A172 (cell line): ENCODE measurements at places on chromosomes 2 and 18. TPM values are rescaled to one million over a fixed set of nuclear protein-coding genes. Genes with fewer than 3 reads are reported as not detected.

The PID1 gene
- 6.9 and 8.1 TPM in 2 replicates for total RNA-seq

The PCGF1 gene
- total RNA-seq, result 33.9 and 67.3 TPM in 2 replicates

GRCh38 chr2:130378898-130379214 is 23.0 kb downstream of the PTPN18 start:
- DNase-seq, result no peak

DNA sequence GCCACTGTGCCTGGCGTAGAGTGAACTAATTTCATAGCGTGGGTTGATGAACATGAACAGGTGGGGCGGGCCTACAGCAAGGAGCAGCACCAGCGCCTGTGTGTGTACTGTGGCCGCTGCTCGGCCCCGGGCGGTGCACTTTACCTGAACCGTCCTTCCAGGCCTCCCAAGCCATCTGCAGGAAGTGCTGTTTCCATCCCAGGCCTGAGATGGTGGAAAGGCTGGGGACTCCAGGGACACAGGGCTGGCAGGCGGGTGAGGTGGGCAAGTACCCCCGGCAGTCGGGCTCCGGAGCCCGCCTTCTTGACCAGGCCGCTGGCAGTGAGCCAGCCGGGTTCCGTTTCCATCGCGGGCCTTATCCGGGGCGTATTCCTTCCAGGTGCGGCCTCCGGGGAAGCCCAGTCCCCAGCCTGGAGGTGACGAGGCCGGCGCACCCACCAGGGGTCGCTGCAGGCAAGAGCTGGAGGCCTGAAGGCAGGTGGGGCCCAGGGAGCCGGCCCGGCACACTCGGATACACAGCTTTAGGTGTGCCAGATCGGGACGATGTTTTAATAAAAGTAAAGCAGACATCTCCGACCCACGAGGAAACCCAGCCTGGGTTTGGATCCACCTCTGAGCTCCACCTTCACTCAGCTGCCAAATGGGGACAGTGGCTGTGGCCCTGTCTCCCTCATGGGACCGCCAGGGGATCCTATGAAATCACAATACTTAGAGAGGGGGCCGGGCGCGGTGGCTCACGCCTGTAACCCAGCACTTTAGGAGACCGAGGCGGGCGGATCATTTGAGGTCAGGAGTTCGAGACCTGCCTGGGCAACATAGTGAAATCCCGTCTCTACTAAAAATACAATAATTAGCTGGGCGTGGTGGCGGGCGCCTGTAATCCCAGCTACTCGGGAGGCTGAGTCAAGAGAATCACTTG is 22.7 kb upstream of the PDIA6 start:
- peak; percentile 41 for DNase-seq
